Stimulated activated CD8-positive, alpha-beta memory T cell treated with anti-CD3 and anti-CD28 coated beads, Interleukin-4, amount 100 ng/mL, for 1 hour (primary cell): ENCODE measurements at places on chromosomes 1 and 21.

GRCh38 chr1:1281533-1282321 lies 1.5 kb downstream of the SCNN1D start:
- no peak for DNase-seq

DNA sequence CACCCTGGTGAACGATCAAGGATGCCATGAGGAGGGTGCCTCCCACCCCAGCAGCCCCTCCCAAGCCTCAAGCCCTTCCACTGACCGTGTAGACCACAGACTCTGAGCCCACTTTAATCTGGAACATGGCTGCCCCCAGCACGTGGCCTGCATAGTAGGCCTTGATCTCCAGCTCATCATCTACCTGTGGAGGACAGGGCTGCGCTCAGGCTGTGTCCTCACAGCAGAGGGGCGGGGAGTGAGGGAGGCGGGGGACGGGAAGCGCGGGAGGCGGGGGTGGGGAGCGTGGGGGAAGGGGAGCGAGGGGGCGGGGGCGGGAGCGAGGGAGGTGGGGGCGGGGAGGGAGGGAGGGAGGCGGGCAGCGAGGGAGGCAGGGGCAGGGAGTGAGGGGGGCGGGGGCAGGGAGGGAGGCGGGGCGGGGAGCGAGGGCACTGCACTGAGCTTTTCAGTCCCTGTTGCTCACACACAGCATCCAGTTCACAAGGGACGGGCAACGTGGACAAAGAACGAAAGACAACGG lies 7.1 kb downstream of the PUSL1 start:
- DNase-seq: no peak

GRCh38 chr21:35525443-35525842 lies 476.3 kb upstream of the RUNX1 start:
- DNase-seq: no peak

DNA sequence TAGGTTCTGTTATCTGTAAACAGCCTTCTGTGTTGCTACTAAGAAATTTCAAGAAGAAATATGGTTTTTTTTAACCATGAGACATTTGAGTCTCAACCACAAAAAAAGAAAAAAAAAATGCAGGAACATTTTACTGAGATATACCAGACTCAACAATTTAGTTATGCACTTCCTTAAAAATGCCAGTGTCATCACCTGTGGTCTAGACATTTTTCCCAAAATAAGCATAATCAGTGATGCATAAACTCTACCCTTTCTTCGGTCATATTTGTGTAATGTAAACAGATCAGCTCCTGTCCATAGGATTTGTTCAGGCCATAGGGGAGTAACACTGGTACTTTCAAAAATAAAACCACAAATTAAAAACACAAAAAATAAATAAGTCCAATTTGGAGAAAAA lies 122.6 kb upstream of the TNFSF4 start:
- no peak for DNase-seq

DNA sequence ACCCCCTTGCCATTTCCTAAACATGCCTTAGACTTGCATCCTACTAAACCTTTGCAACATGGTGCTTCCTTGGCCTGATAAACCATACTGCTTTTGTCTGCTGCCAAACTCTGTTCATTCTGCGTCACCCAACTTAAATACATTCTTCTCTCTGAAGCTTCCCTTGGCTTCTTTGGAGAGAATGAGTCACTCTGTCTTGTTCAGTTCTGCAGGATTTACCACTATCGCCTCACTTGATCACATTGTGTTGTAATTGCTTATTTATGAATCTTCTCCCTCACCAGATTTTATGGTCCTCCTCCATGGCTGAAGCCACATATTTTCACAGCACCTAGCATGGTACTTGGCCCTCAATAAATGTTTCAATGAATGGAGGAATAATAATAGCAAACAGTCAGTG lies 21.7 kb upstream of the TUT4 start:
- DNase-seq: no peak

GRCh38 chr1:155015527-155016230 lies 13.1 kb downstream of the ZBTB7B start:
- no peak for DNase-seq

- no peak for DNase-seq
Observed at GRCh38 chr1:158290321-158290844, 660 bp downstream of the CD1C start.

DNA sequence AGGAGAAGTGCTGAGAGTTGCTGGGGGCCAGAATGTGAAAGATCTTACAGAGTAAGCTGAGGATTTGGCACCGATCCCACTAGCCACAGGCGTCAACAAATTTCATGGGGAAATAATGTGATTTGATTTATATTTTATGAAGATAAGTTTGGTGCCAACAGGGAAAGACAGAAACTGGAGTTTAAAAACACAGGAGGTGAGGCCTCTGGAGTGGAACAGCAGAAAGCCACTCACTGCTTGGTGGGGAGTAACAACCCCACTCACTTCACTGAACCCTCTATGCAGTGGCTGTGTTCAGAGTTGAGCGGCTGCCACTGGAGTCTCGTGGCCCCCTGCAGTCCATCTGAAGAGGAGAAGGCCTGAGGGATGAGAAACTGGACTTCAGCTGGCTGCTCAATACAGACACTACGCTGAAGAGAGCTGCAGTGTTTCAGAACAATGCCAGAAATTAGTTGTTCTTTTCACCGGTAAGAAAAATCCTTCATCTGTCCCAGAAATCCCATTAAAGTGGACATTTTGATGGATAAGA lies 48.0 kb upstream of the RXRG start:
- DNase-seq: no peak

DNA sequence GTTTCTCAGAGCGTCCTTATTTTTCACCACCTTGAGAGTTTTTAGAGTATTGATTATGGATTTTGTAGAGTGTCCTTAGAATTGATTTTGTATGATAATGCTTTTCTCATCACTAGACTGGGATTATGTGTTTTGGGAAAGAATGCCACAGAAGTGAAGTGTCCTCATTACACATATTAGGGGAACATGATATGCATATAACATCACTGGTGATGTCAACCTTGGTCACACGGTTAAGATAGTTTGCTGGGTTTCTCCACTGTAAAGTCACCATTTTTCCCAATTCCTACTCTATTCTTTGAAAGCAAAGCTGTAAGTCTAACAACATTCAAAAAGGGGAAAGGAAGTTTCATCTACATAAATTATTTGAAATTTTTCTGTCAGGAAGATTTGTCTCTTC lies 39.6 kb upstream of the PALMD start:
- DNase-seq: no peak

DNA sequence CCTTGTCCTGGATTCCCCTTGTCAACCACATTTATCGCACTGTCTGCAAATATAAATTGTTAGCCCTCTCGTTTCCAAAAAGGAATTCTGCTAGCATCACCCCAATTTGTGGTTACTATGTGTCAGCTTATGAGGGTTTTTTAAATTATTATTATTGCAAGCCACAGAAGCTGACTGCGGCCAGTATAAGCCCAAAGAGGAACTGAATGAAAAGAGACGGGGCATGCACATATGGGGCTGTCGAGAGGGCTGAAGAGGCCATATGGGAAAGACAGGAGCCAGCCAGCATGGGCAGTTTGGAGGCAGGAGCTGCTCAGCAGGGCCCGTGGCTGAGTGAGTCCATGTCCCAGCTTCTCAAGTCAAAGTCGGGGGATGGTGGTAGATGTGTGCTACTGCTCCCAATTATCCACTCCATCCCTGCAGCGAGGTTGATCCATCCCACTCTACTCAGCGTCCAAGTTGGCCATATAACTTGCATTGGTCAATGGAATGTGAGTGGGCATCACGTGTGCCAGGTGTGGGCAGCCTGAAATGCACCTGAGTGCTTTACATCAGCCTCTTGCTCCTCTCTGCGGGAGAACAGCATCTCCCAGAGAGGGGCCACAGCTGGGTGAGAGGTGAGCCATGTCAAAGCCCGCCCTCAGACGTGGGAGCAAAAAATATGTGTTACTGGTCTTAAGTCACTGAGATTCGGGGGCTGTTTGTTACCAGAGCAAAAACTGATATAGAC lies 37.6 kb upstream of the LDLRAP1 start:
- DNase-seq: no peak

GRCh38 chr1:173148545-173148944 lies 58.6 kb downstream of the TNFSF4 start:
- no peak for DNase-seq

DNA sequence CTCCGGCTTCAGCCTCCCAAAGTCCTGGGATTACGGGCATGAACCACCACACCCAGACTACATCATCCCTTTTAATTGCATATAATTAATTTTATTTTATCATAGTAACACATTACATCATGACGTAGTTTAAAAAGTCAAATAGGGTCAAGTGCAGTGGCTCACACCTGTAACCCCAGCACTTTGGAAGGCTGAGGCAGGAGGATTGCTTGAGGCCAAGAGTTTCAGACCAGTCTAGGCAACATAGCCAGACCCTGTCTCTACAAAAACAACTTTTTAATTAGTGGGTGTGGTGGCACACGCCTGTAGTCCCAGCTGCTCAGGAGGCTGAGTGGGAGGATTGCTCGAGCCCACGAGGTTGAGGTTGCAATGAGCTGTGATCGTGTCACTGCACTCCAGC lies 20.7 kb downstream of the EFNA3 start:
- DNase-seq: no peak

GRCh38 chr1:111827946-111828345 lies 72.2 kb downstream of the DDX20 start:
- no peak for DNase-seq

DNA sequence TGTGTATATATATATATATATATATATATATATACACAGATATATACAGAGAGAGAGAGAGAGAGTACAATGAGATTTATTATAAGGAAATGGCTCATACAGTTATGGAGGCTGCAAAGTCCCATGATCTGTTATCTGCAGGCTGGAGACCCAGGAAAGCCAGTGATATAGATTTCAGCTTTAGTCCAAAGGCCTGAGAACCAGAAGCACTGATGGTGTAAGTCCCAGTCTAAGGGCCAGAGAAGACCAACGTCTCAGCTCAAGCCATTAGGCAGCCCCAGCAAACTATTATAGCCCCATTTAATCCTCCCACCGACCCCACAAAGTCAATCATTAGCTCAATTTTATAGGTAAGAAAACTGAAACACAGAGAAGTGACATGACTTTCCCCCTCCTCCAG lies 35.0 kb upstream of the HPDL start:
- no peak for DNase-seq

GRCh38 chr21:18430341-18430740 lies 26.8 kb upstream of the TMPRSS15 start:
- DNase-seq: no peak

GRCh38 chr1:143691400-143691891 lies 280.3 kb downstream of the FAM72C start:
- DNase-seq: no peak

GRCh38 chr1:161987872-161988271 lies 35.8 kb downstream of the OLFML2B start:
- DNase-seq: no peak
